ENCODE measurements at places on chromosomes 1 and 21. TPM values are rescaled to one million over a fixed set of nuclear protein-coding genes. Genes with fewer than 3 reads are reported as not detected.
A peak's percentile ranks its signal among the peaks of the same experiment; 100 is the strongest.

- peak; percentile 33 for DNase-seq
Observed at GRCh38 chr1:44237721-44238457, 24.6 kb downstream of the DMAP1 start.

GRCh38 chr1:17521946-17522612 lies 17.4 kb upstream of the ARHGEF10L start:
- DNase-seq, result no peak

- DNase-seq, result peak; percentile 41
Observed at GRCh38 chr1:20666804-20667203, 5.6 kb upstream of the DDOST start.

DNA sequence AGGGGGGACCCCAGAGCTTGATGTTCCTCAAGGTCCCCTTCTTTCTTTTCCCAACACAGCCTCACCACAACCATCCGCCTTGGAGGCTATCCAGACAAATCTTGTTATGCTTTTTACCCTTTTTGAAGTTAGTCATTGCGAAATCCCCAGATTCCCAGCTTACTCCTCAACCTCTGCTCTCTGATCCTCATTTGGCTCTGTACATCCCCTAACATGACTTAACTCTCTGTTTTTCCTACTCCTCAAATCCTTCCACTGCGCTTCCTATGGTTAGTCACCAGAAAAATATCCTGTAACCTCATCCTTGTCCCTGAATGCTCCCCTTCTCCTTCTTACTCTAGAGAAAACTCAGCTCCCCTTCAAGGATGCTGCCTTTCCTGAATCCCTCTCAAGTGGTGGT lies 189.1 kb upstream of the POU3F1 start:
- no peak for DNase-seq

The LRRIQ3 gene
- 0.56 TPM for total RNA-seq

GRCh38 chr21:19565587-19565986 lies 1162.0 kb upstream of the TMPRSS15 start:
- no peak for DNase-seq

The OR2T6 gene
- total RNA-seq, result not detected

- DNase-seq, result no peak
Observed at GRCh38 chr1:88847643-88848042, 43.7 kb downstream of the GTF2B start.

The KCNQ4 gene
- total RNA-seq, result not detected

DNA sequence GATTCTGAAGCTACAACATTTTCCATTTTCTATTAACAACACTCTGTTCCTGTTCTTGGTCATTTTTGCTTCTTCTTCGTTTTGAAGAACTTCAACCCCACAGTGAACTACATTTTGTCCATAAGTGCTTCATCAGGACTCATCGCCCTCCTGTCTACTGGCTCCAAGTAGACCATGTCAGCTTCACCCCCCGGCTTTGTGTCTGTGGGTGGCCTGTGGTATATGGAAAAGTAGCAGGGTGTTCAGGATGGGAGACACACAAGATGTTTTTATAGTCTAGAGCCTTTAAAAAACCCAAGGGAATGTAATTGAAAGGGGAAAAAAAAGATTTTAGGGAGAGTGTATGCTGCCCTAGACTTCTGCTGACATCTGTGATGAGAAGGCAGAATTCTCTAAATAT lies 46.1 kb downstream of the GIPC2 start:
- DNase-seq, result no peak

DNA sequence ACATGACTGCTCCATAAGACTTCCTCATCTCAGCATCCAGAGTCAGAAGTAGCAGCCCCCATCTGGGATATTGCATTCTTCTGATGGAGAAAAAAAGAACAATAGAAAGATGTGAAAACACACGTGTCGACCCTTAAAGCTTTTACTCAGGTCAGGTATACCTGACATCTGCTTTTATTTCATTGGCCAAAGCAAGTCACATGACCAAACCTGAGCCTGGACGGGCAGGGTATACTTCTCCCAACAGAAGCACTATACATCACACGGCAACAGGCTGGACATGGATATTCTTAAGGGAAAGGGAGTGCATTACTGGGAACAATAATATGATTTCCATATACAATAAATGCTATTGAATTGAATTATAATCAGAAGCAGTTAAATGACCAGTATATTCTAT lies 243.3 kb downstream of the LMO4 start:
- DNase-seq, result no peak

DNA sequence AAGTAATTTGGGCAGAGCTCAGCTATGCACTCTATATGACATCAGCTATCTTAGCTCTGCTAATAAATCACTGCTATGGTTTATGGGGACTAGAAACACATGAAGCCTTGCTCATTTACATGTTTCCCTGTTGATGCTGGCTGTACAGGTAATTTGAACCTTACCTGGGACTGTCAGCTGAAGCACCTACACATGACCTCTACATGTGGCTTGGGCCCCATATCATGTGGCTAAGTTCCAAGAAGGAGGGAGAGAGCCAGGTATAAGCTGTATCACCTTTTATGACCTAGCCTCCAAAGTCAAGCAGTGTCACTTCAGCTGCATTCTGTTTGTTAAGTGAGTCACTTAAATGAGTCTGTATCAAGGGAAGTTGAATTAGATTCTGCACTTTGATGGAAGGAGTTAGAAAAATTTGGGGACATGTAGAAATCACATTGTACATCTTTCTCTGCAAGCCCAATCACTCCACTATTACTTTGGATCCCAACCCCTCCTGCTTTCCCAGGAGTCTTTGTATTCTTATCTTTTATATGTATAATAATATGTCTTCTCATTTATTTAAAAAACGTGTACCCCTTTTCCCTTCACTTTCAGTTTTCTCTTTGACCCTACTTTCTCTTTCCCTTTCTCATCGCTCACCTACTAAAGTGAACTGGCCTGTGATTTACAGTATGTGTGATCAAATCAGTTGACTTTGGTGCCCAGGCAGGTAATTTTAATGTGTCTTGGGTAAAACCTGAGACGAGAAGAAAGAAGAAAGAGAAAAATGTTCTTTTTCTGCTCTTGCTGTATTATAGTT lies 53.4 kb upstream of the PRKACB start:
- no peak for DNase-seq

DNA sequence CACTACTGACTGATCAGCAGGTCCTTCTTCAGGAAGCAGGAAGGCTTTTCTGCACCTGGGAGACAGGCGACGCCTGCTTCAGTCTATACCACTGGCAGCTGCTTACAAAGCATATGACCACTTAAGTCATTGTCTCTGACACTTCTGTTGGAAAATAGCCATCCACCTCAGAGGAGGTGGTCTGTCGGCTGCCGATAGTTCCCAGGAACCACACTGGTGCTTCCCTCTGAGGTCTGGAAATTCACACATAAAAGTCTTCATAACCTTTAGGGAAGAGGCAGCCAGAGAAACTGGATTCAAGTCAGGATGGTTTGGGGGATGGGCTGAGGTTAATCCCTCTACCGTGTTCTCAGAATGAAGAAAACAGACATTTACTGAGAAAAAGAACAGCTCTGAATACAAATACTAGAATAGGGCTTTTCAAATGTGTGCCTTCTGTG lies 15.6 kb upstream of the SRP9 start:
- peak; percentile 24 for DNase-seq

The RUNX1 gene
- total RNA-seq, result 1.7 TPM

- no peak for DNase-seq
Observed at GRCh38 chr1:185654199-185654951, 79.8 kb upstream of the HMCN1 start.

- no peak for DNase-seq
Observed at GRCh38 chr1:56904663-56905397, 50.2 kb downstream of the C8A start.

DNA sequence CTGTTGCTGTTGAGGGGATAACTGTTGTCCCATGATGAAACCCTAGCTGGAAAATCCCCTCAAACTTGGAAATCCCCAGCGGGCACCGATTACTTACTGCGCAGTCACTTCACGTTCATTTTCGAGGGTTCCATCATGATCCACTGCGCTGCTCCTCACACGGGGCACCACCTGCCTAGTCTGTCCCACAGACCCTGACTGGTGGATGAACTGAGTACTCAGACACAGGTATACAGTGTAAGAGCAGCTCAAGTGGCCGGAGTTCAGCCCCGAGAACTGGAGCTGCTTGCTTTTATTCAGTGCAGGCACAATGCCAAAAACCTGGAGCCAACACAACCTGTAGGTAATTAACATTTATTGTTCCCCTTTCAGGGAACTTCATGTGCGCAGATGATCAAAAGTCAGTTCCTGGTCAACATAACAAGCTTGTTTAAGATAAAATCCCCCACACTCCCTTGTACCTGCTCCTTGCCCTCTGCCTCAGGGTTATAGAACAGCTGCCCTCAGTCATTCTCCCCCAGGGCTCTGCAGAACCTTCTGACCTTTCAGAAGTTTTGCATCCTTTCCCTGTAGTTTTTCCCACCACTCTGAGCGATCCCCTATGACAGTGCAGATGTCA lies 46.5 kb upstream of the PRELP start:
- DNase-seq, result peak; percentile 10

The TTC24 gene
- total RNA-seq, result not detected

DNA sequence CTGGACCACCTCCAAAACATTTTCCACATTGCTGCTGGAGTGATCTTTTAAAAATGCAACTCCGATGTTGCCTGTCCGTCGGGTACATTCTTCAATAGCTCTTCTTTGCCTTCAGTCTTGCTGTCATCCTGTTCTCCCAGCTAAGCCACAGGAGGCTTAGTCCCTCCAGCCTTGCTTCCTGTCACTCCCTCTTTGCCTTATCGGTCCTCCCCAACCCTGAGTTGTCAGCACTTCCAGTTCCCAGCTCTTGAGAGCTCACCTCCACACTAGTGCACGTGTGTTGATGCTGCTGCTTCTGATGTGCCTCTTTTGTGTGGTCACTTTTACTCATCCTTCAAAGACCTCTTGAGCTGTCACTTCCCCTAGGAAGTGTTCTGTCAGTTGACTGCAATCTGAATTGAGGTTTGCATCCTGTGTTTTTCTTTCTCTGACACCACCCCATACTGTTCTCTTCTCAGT lies 15.3 kb downstream of the UCK2 start:
- DNase-seq, result peak; percentile 30

DNA sequence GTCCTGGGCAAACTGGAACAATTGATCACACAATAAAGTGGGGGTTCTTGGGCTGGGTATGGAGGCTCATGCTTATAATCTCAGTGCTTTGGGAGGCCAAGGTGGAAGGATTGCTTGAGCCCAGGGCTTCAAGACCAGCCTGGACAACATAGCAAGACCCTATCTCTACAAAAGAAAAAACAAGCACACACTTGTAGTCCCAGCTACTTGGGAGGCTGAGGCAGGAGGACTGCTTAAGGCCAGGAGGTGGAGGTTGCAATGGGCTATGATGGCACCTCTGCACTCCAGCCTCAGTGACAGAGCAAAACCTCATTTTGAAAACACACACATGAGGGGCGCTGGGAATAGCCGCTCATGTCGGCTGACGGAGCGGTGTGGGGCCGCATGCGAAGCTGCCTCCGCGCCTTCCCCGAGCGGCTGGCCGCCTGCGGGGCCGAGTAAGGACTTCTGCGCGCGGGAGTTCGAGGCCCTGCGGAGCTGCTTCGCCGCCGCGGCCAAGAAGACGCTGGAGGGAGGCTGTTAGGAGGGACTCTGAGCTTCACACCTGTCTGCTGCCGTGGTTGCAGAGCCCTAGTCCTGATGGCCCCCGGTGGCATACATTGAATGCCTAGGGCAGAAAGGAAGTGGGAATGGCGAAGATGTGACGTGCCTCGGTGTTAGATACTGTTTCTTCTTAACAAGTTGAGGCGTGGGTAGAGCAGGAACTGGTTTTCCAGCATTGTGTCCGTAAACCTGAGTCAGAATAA lies 59.5 kb downstream of the ACBD3 start:
- DNase-seq, result no peak

The AUNIP gene
- 2.0 TPM for total RNA-seq

GRCh38 chr1:112935461-112936111 lies 20.4 kb downstream of the SLC16A1 start:
- peak; percentile 57 for DNase-seq

The NBPF6 gene
- not detected for total RNA-seq

The FAM163A gene
- 0.05 TPM for total RNA-seq

- no peak for DNase-seq
Observed at GRCh38 chr1:146001709-146002108, 5.3 kb upstream of the TXNIP start.
